Airway epithelial cell (primary cell): ENCODE measurements at places on chromosomes 16 and 17. TPM values are rescaled to one million over a fixed set of nuclear protein-coding genes. Genes with fewer than 3 reads are reported as not detected.

ANKFN1 gene
- 0.05 and 0.07 TPM in 2 replicates for total RNA-seq

GPR139 gene
- total RNA-seq = not detected in 2 replicates

KRT33B gene
- total RNA-seq = not detected in 2 replicates

GRAPL gene
- total RNA-seq = not detected in 2 replicates

SLFN14 gene
- total RNA-seq = not detected in 2 replicates

NOG gene
- total RNA-seq = 0.09 and 1.5 TPM in 2 replicates
